ENCODE measurements at places on chromosomes 2 and 18.

DNA sequence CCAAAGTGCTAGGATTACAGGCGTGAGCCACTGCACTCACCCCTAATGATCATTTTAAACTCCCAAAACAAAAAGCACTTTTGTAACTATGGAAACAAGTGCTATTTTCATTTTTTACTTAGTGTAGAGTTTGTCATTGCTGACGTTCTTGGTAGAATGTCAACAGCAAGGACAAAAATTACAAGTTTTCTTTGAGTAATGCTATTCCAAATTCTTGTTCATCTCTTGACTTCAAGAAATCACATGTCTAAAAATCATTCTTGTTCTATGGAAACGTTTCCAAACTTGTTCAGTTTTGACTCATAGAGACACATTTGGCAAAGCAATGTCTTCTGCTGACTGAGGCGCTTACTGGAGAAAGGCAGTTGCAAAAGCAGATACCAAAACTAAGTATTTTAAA is 82.6 kb downstream of the MBP start:
- DNase-seq = no peak

- no peak for DNase-seq
Measured at GRCh38 chr2:204268971-204269370, 276.3 kb upstream of the PARD3B start.

DNA sequence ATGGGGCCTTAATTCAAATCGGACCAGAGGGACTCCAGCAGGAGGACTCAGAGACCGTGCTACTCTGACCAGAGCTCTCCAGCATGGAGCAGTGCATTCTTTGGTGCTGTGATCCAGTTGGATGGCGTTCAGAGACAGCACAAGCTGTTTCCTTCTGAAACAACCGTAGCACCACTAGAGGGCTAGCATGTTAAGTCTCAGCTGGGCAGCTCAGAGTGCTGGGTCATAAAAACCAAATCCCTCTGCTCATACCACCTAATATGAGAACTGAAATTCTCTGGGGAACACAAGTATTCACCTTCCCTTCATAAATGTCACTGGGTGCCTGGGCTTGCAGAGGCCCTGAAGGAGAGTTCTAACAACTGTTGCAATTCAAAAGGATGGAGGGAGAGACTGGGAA is 97.7 kb upstream of the TFCP2L1 start:
- DNase-seq = no peak

DNA sequence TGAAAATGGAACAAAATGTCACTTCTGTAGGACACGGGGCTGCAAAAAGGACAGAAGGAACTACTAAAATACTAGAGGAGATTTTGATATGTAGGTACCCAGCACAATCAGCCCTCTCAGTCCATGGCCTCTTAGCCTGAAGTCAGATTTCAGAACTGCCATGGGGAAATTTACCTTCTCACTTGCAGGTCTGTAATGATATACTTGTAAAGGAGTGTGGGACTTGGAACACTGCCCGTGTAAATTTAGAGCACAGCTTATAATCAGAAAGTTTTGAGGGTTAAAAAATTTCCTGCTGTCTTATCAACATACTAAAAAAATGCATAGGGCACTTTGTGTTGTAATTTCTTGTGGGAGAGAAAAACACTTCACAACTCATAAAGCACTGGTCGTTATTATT is 60.6 kb downstream of the ZEB2 start:
- no peak for DNase-seq

GRCh38 chr18:57900906-57901435 is 97.9 kb upstream of the ATP8B1 start:
- DNase-seq = no peak

DNA sequence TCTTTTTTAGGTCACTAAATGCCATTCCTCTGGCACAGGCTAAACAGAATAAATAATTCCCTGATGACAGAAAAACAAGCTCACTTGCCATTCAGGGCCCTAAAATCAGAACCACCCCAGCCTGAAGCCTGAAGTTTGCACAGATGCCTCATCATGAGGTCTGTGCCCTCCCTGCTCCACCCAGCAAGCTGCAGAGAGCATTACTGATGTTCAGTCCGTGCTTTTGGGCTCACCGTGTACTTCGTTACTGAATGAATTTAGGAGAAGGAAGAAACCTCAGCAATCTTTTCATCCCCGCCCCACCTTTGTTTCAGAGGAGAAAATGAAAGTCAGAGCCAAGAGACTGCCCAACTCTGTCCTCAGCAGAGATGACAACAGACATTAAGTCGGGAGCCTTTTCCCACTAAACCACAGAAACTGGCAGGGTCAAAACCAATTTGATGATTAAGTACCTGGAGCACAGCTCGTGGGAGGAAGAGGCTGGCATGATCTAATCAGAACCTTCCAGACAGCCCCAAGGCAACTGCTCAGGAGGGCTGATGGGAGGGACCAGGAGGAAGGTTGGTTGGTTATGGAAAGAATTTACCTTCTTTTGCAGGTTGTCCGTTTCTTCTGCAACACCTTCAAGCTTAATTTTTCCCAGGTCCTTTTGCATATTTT is 122.7 kb downstream of the LAMA1 start:
- DNase-seq = no peak

GRCh38 chr2:33727361-33728032 is 128.4 kb upstream of the FAM98A start:
- DNase-seq = no peak

GRCh38 chr2:174439950-174440349 is 44.4 kb downstream of the SCRN3 start:
- no peak for DNase-seq

DNA sequence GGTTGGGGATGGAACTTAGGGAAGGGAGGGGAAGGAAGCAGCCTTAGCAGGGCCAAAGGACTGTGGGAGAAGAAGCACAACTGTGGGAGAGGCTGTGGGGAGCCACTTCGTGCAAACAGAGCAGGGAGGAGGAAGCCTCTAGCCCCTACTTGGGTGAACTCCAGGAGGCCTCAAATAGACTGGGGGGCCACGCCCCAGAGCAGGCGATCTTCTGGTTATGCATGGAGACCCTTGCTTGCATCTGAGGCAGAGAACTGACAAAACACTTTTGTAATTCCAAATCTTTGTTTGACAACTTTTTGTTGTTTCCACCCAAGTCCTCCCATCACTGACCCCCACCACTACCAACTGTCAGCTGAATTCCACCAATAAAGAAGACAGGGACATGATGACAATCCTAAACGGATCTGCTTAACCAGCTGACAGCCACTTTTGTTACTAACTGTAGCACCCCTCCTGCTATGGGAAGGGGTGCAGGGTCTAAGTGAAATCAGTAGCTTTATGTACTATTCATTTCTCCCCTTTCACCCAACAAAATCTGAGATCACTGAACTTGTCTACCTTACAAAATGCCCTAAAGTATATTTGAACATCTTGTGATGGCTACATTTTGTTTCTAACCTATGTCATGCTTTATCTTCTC is 80.5 kb upstream of the CPO start:
- DNase-seq = no peak

DNA sequence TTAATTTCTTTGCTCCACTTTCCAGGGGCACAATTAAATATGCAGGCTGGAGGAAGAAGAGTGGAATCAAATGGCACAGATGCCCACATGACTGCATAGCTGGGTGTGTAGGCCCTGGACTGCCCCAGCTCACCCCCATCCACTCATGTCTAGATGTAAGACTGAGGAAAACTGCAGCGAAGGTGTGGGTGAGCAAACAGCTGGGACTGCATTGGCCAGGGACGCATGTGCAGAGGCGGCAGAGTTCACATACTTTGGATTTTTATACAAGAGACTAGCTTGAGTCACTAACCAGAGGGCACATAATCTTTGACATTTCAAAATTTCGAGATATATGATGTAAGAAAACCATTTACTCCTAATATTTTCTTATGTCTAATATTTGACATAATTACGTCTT is 60.1 kb downstream of the SPIRE1 start:
- DNase-seq = no peak

DNA sequence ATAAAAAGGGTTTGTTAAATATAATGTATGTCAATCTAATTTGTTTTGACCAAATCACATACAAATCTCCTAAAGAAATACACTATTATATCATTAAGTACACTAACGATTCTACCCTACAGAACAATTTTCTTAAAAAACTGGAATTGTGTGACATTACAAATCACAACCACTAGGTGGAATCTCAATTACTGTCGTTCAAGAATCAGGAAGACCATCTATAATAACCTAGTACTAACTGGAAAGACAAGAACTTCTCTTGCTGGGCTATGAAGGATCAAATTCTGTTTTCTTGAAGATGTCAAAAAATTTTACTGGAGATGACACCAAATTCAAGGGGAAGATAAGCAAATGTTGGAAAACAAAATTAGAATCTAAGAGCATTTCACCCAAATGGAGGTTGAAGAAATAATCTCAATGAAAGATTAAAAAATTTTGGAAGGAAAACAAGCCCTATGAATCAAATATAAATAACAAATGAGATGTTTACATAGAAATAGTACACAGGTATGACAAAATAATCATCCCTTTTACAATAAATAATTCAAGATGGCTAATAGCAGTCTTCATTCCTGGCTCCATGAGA is 110.9 kb downstream of the STK39 start:
- DNase-seq = no peak

GRCh38 chr2:85601771-85602475 is 575 bp downstream of the TMEM150A start:
- DNase-seq = no peak

DNA sequence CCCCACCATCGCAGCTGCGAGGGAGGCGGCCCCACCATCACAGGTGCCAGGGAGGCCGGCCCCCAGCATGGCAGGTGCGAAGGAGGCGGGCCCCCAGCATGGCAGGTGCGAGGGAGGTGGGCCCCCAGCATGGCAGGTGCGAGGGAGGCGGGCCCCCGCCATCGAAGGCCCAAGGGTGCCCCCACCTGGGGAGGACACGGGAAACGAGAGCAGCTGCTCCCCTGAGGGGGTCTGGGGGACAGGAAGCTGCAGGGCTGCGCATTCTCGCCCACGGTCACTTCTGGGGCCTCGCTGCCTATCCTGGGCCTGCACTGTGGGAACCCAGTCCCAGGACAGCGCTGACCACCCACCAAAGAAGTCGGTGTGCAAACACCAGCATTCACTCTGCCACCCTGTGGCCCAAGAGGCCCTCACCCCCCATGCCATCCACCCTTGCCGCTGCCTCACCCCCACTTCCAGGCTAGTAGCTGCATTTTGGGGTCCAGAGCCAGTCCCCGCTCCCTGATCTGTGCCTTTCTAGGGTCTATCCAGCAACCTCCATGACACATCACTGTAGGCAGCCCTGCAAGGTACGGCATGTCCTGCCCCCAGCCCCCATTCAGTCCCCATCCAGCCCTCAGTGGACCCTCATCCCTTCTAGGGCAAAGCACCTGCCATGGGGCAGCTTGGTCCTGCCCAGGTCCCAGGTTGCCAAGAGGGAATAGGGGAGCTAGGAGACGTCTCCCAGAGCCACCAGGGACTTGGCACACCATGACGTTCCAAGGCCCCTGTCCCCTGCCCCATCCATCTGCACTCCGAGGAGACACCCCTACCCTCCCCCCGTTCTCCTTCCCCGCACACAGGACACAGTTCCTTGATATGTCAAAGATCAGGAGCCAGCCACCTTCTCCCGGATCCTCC is 24.0 kb upstream of the GPC1 start:
- DNase-seq = no peak

All from activated CD4-positive, alpha-beta T cell treated with anti-CD3 and anti-CD28 coated beads for 24 hours (primary cell).